Pancreas (tissue), 10 donors: ENCODE measurements at places on chromosomes 16 and 17. TPM values are rescaled to one million over a fixed set of nuclear protein-coding genes. Genes with fewer than 3 reads are reported as not detected.

KRTAP4-1 gene
- polyA plus RNA-seq: not detected

RILP gene
- 14.4 TPM for polyA plus RNA-seq

DNA sequence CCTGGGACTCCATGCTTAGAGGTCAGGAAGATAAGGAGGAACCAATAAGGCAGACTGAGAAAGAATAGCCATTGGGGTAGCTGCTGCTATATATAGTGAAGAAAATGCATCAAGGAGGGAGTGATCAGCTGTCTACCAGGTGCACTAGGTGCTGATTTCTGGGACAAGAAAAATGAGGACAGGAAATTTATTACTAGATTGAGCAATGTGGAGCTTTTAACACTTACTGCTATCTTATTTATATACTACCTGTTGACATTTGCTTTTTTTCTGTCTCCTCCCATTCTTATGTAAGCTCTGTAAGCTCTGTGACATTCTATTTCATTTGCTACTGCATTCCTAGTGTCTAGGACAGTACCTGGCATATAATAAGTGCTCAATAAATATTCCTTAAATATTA is 53.7 kb upstream of the DHX40 start:
- no peak for DNase-seq

GRCh38 chr17:56616239-56616638 is 22.7 kb downstream of the NOG start:
- DNase-seq: no peak

DNA sequence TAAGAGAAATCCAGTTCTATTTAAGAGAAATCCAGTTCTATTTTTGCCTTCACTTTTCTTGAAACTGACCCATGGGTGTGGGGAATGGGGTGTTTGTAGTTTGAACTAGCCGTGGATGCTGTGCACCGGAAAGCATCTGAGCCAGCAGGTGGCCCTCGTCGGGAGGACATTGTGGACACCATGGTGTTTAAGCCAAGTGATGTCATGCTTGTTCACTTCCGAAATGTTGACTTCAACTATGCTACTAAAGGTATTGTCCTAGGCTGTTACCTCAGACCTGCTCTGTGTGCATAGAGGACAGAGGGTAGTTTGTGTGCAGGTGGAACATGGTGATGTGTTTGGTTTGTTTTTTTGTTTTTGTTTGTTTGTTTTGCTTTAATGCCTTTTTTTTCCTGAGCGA is 3.3 kb downstream of the ATXN2L start:
- DNase-seq: no peak

DNA sequence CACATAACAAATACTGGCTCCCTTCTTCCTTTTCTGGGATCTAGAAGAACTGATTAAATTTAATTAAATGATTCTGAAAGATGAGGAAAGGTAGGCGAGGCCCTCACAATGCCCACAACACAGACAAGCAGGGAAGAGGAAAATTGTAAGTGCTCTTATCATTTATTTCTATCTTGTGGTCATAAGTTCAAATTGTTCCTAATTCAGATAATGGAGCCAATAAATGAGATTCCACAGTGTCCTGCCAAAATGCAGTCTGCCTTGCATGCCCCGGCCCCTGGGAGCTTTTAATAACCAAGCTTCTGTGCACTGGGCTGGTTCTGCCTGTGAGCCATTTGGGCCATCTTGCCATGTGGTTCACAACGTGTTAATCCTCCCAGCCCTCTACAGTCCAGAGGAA is 97.0 kb downstream of the CMC2 start:
- DNase-seq: no peak

DNA sequence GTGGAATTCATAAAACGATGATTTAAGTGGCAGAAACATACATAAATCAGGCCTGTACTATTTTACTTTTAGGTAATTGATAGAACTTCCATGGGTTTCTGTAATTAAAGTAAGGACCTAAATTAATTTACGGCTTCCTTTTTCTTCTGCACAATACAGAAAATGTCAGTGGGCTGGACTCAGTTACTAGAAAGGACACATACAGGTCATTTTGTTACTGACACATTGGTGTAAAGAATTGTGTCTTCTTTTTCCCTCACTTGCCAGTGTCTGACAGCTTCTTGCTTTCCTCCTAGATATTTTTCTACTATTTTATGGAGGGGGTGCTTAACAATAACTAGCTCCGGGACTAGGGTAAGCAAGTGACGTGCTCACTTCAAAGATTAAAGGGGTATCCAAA is 304.8 kb downstream of the RBFOX1 start:
- DNase-seq: no peak

DNA sequence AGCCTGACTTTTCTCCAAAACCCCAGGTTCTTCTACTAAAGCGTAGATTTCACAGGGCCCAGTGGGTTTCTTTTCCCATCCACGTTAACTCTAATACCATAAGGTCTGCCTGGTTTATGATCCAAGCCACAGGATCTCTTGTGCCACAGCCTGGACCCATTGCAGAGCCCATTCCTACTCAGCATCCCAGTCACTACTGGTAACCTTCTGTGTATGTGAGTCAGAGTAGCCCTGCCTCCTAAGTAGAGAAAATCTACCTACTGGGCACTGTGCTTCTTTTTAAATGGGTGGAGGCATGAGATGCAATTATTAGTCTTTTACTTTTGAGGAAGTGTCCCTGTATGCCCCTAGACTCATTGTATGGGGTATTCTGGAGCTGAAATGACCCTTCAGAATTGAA is 13.5 kb downstream of the CCL11 start:
- DNase-seq: no peak

DNA sequence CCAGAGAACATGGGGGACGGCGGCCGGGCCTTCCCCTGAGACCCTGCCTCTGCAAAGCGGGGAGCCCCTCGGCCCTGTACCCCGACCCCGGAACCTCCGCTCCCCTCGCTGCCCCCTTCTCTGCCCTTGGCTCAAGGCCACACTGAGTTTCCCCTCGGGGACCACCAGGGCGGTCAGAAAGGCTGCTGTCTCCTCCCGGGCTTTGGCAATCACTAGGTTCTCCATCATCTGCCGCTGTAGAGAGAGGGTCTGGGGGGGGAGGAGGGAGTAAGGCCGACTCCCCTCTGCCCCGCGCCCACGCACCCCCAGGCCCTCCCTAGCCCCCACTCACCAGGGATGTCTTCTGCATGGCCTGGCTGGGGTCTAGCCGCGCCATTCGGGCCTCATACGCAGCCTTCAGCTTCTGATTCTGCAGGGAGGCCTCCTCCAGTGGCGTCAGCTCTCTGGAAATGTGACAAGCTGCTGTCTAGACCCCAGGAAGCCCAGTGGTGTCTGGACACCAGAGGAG is 8.4 kb downstream of the VPS9D1 start:
- no peak for DNase-seq

GRCh38 chr16:30379158-30379783 is 3.1 kb downstream of the SEPTIN1 start:
- no peak for DNase-seq

GRCh38 chr16:87952751-87953150 is 1.5 kb downstream of the BANP start:
- no peak for DNase-seq

DNA sequence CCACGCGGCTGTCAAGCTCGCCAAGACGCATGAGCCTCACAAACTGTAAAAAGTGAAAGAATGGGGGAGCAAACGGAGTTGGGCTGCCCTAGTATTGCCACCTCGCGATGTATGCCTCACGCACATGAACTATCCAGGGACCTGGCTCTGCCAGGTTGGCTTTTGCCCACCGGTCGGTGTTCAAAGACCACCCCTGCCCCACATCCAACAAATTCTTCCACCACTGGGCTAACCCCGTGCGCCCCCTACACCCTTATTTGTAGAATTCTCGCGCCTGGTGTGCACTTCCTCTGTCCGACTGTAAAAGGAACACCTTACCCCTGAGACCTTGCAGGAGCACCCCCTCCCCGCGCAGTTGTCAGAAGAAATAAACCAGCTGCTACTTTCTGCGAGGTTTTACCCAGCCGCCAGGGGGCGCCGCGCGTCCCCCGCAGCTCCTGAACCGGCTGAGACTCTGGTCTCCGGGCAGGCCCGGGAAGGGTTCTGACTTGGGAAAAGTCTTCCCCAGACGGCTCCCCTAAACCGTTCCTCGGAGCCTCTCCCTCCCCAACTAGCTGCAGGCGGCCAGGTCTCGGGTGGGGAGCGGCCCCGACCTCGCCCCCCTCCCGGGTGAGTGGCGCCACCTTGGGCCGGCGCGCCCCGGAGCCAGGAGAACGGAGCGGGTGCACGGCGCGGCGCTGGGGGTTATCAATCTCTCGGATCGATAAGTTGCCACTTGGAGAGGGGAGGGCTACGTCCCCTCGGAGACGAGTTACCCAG is 1.7 kb upstream of the ZNF423 start:
- DNase-seq: peak; percentile 91

DNA sequence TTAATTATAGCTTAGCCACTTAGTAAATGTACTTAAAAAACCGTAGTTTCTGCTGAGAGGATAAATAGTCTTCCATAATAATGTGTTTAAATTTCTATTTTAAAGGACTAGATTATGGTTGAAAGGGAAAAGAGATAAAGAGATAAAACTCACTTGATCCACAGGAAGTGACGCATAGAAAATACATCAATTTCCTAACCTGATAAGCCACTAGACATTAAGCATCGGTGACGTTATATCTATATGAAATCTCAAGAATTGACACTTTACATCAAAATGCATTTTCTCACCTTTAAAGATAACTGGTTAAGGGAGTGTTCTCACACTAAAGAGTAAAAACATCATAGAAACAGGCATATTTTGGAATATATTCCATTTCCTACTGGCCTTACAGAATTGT is 5.8 kb downstream of the FBXO47 start:
- no peak for DNase-seq
